ENCODE measurements at places on chromosomes 4 and X.

DNA sequence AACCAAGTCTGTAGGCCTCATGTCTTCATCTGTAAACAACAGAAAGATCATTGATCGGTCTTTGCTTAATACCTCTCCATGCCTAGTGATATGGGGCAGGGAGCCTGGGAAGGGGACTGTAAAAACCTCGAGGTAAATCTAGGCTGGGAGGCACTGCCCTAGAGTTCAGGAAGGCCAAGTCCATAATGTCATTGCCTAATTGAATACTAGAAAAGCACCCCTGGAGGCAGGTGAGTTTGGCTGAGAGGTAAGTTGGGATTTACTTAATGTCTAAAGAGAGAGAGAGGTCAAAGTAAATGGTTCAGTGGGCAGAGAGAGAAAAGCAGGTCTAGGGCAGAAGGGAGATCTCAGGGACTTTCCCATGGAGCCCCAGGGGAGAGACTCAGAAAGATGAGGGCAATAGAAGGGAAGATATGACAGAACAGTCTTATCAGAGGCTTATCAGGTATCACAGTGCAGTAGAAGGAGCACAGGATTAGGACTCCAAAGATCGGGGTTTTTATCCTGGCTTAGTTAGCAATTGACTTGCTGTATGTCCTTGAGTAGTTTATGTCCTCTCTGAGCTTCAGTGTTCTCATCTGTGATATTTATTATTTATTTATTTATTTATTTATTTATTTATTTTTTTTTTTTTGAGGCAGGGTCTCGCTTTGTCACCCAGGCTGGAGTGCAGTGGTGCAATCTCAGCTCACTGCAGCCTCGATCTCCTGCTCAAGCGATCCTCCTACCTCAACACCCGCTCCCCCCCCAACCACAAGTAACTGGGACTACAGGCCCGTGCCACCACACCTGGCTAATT, 85.2 kb downstream of the SLC16A2 start:
- no peak for DNase-seq

DNA sequence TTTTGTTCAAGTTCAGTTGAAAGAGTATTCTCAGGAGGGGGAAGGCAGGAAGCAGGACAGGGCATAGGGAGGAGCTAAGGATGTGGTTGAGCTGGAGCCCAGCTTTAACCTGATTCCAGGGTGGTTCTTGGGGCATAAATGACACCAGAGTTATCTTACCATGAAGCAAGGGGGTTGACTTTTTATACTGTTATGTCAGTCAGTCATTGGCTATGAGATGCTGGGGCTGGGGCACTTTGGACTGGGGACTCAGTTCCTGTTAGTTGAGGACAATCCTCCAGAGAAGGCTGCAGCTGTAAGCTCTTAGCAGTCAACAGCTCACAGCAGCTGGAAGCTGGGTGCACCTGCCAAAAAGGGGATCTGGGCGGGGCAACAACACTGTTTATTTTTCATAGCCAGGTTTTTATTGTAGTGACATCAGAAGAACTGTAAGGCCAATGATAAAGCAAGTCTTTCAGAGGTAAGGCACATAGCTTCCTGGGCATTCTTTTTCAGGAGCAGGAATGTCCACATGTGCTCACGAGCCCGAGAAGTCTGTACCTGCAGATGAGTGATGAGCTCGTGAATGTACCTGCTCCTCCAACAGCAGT, 78.5 kb downstream of the MID1IP1 start:
- DNase-seq, result no peak

- no peak for DNase-seq
Measured at GRCh38 chrX:103183912-103184311, 31.0 kb upstream of the BEX4 start.

- DNase-seq, result no peak
Measured at GRCh38 chr4:19636451-19636850, 615.3 kb upstream of the SLIT2 start.

GRCh38 chr4:95204267-95204844, 344.4 kb downstream of the UNC5C start:
- no peak for DNase-seq

DNA sequence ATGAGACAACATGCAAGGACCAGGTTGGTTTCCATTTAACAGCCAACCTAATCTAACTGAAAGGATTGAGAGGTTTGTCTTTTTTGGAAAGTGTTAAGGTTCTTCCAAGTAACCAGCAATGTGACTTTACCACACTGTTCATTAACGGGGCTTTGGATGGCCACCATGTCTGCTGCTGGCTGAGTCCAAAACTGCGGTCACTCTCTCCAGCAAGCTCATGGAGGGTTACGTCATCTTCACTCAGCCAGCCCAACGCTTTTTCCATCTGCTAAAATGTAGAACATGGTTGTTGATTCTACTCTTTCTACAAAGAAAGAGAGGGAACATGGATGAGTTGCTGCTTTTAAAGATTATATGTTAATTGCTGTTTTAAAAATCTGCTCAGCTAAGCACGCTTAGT, 11.0 kb downstream of the PKD2 start:
- peak; percentile 61 for DNase-seq

- DNase-seq, result no peak
Measured at GRCh38 chr4:81214144-81214880, 710 bp downstream of the PRKG2 start.

- no peak for DNase-seq
Measured at GRCh38 chr4:98491899-98492559, 166.4 kb downstream of the TSPAN5 start.

- DNase-seq, result no peak
Measured at GRCh38 chr4:89373394-89373793, 65.8 kb upstream of the GPRIN3 start.

DNA sequence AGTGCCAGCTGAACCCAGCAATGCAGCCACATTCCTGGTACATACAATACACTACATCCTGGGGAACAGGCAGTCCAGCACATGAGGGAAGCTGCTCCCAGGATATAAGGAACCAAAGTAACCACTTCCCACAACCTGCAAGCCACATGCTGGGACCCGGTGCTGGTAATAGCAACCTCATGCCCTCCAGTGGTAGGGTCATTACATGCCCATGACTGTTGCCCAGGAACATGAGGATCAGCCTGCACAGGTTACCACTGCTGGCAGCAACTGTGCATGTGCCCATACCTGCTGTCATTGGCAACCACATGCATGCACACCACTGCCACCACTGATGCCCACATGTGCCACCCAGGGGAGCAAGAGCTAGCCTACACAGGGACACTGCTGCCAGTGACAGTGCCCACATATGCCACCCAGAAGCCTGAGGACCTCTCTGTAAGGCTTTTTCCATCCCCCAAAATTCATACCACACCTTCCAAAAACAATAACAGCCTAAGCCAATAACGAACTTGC, 1982.5 kb downstream of the ARAP2 start:
- DNase-seq, result no peak

GRCh38 chr4:100208459-100208858, 18.2 kb upstream of the DDIT4L start:
- no peak for DNase-seq

GRCh38 chr4:2042204-2042946, 16.8 kb upstream of the NAT8L start:
- DNase-seq, result no peak

GRCh38 chr4:20698382-20698781, 1.9 kb upstream of the PACRGL start:
- no peak for DNase-seq

- no peak for DNase-seq
Measured at GRCh38 chr4:13860126-13860525, 232.6 kb upstream of the BOD1L1 start.

GRCh38 chrX:134631426-134632346, 26.6 kb downstream of the PLAC1 start:
- peak; percentile 72 for DNase-seq

DNA sequence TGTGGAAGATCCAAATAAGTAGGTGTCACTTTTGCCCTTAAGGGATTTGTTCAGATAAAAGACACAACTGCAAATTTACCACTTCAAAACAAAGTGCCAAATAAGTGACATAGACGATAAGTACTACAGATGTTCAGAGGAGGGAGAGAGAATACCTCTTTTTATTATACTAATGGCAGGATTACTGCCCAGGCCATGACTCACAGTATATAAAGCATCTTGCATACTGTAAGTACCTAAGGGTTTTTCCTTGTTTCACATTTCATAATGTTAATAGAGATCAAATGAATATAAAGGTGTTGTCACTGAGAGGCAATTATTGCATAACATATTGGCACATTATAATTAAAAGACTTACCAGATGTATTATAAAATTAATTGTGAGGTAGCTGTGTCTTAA, 46.4 kb downstream of the PTPN13 start:
- DNase-seq, result no peak

GRCh38 chr4:38266616-38267015, 306.4 kb downstream of the PTTG2 start:
- DNase-seq, result no peak

- DNase-seq, result no peak
Measured at GRCh38 chrX:3445806-3446490, 99.5 kb upstream of the MXRA5 start.

- DNase-seq, result no peak
Measured at GRCh38 chr4:114692958-114693357, 94.4 kb downstream of the UGT8 start.

DNA sequence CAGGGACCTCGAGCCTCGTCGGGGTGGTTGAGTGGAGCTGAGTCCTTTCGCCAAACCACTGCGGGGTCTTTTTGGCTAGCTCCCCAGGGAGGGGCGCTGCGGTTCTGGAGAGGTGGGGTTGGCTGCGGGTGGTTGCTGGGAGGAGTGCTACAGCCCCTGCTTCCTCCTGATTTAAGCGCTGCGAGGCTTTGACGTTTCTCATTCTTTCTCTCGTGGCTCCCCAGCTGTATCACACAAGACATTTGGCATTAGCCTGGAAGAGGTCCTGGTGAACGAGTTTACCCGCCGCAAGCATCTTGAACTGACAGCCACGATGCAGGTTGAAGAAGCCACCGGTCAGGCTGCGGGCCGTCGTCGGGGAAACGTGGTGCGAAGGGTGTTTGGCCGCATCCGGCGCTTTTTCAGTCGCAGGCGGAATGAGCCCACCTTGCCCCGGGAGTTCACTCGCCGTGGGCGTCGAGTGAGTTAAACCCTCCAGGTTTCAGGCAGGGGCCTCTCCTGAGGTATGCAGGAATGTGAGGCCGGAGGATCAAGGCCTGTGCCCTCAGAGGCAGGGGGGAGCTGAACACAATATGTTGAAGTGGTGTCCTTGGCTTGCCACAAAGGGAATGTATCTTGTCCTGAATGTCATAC, 25.5 kb downstream of the ARHGAP36 start:
- DNase-seq, result no peak

GRCh38 chrX:17183566-17183965, 191.4 kb upstream of the NHS start:
- no peak for DNase-seq

- DNase-seq, result no peak
Measured at GRCh38 chrX:336227-336626, 17.6 kb upstream of the GTPBP6 start.

DNA sequence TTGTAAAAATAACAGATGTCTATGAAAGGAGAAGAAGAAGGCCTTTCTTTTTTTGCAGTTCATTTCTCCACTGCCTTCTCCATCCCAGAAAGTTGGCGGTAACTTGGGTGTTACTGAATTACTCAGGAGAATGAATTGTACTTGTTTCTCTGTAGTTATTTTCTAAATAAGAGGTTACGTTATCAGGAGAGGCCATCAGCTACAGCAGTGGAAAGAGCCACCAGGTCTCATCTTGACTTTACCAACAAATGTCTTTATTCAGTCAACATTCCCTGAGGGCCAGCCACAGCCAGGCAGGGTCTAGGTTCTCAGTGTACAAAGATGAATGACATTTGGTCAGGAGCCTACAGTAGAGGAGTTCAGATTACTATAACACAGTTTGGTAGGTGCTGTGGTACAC, 8.1 kb downstream of the HADH start:
- no peak for DNase-seq

- DNase-seq, result no peak
Measured at GRCh38 chr4:84050015-84050414, 449.1 kb downstream of the NKX6-1 start.

- DNase-seq, result no peak
Measured at GRCh38 chr4:143486314-143486713, 27.2 kb upstream of the SMARCA5 start.

DNA sequence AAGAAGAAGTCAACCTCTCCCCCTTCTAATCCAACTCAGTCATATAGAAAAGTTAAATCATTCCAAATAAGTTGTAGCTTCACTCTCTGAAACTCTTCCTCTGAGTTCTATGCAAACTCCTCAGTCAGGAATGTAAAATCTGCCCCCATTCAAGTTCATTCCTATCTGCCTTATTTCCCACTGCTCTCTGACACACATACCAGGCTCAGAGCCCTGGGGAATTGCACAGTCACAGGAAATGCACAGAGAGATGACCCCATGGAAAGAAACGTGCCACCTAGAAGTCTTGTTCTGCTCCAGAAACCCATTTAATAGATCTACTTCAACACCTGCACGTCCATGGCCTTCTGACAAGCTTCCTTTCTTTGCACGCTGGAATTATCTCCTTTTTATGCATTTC, 236.0 kb upstream of the VCX3A start:
- no peak for DNase-seq

DNA sequence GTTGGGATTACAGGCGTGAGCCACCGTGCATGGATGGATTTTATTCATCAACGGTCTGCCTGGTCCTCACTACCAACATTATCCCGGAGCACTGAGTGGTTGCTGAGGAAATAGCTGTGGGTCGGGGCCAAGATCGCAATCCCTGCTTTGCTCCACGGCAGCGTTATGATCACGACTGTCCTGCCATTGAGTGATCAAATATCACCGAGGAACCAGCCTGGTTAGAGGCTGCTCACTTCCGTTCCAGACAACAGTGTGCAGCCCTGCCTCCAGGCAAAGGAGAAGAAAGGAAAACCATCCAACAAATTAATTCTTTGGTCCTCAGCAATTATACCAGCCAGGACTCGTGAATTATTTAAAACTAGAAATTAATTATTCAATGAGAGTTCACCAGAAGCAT, 70.6 kb upstream of the TBL1X start:
- no peak for DNase-seq

DNA sequence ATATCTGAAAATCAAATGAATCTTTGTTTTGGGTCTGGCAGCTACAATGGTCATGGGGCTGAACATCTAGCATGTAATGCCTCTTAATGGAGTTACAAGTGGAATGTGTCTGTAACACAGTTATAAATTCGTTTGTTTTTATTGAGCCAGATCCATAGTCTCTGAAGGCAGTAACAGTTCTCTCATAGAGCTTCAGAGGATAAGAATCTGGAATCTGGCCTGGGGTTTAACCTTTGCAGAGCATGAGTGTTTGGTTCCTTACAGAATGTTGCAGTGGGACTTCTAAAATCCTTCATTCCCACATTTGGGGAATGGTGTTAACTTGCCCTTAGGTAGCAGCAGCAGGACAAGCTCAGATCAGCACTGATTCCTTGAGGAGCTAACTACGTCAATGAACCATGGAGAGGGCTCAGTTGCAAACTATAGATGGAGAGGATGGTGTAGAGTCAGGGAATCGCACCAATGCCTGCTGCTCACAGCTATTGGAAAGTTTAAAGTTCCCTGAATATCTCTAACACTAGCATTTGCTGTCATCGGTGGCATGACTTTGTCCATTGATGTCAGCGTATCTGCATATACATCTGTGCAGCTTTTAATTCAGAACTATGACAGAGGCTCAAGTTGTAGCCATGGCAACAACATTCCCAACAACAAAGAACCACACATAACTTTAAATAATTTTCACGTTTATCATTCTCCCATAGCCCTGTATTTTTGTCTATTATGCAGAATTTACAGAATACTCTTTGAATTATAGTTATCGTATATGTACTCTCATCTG, 72.2 kb downstream of the RASGEF1B start:
- no peak for DNase-seq

GRCh38 chr4:36343501-36344175, 62.2 kb downstream of the DTHD1 start:
- no peak for DNase-seq

All from uterus (tissue), 4 donors.